NCI-H2171 treated with DMSO at 0.1 percent for 48 hours (cell line): ENCODE measurements at places on chromosomes 2 and 18.

GRCh38 chr2:64780041-64780440 lies 126.3 kb upstream of the SERTAD2 start:
- DNase-seq, result no peak

GRCh38 chr2:7722212-7722910 lies 805.1 kb downstream of the RNF144A start:
- no peak for DNase-seq

DNA sequence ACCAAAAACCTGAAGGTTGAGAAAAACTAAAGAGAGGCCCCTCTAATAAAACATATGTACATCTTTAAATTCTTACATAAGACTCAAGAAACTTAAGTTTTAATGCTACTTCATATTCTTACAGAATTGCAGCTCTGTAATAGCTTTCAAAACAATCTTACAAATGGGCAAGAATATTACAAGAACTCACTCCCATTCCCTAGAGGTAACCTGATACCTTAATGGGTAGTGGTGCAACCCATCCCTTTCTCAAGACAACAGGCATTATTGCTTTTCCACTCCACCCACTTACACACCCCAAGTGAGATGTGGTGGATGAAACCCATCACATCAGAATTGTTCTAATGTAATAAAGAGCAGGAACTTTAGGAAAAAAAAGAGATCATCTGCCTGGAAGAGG lies 103.7 kb downstream of the RBMS1 start:
- DNase-seq, result peak; percentile 28

DNA sequence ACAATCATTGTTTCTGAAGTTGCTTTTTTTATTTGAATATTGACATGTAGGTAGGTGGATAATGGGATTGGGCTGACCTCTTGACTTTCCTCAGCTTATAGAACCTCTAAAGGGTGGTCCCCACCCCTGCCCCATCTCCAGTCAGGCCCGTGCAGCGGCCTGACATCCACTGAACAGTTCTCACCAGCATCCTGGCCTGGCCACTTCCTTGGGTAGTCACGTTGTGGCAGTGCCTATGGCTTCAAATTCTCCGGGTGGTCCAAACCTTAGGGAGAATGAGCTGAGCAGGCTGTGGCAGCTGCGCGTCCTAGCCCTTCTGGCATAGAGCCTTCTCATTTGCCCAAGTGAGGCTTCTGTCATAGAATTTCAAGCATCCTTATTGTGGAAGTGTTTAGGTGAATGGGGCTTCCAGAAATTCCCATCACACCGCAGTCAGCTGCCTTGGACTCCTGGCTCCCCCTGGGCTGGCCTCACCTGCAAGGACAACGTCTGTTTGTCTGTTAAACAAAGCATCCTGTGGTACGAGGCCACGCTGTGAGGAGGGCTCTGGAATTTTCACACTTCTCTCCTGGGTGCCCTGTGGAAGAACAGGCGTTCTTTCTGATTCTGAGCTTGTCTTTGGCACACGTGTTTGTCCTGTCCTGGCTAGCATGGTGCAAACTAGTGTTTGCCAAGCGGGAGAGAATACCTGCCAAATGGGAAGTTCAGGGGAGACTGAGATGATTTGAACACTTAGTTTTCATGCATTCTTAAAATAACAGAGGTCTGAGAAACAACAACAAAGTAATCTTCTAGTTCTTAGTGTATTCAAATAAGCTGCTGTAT lies 31.8 kb upstream of the OTOS start:
- no peak for DNase-seq

GRCh38 chr2:178193823-178194599 lies at the start of gene OSBPL6:
OSBPL6 (plus strand) TSS chr2:178194512; CDS start chr2:178306185, 111,673 bp downstream.
- DNase-seq, result peak; percentile 83

- DNase-seq, result no peak
These were observed 132.5 kb downstream of the NDUFA10 start for GRCh38 chr2:239892441-239893235.
